ENCODE measurements at places on chromosomes 16 and 17.

DNA sequence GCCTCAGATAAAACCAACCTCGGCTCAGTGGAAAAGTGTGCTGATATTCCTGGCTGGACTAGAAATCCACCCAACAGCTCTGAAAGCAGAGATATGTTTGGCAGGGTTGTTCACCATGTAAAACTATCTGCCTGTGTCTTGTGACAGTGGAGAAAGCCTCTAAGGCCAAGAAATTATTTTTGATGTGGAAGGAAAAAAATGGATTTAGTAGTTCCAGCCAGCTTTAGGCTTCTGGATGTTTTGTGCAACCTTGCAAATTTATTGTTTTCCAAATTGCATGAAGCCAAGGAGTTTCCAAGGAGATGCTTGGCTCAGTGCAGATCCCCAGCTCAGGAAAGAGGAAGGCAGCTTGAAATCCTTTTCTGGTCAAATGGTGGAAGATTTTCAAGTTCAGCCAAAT lies 31.6 kb downstream of the TEKT5 start:
- no peak for DNase-seq

- no peak for DNase-seq
Measured at GRCh38 chr17:60827943-60828342, 150.3 kb downstream of the BCAS3 start.

GRCh38 chr16:68592466-68593337 lies 52.4 kb upstream of the CDH3 start:
- no peak for DNase-seq

- DNase-seq: no peak
Measured at GRCh38 chr16:66435896-66436295, 8.8 kb downstream of the BEAN1 start.

DNA sequence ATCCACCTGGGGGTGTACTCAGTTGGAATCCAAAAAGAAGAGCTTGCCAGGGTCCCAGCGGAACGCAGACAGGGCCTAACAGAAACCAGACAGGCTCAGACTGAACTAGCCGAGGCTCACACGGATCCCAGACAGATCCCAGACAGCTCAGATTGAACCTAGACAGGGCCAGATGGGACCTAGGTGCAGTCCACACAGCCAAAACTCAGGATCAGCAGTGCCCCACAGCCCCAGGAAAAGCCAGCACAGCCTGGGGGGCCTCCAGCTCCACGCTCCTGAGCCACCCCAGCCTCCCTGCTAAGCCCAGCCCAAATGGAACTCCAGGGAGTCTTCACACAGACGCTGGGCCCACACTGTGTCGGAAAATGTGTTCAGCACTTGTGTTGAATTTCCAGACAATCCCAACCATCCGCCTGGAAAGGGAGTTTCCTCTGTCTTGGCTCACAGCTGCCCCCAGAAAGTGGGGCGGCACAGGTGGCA lies 7.5 kb downstream of the STX1B start:
- DNase-seq: no peak

GRCh38 chr16:56295739-56296527 lies 104.6 kb downstream of the GNAO1 start:
- no peak for DNase-seq

- no peak for DNase-seq
Measured at GRCh38 chr17:75159196-75160031, 5.1 kb upstream of the JPT1 start.

DNA sequence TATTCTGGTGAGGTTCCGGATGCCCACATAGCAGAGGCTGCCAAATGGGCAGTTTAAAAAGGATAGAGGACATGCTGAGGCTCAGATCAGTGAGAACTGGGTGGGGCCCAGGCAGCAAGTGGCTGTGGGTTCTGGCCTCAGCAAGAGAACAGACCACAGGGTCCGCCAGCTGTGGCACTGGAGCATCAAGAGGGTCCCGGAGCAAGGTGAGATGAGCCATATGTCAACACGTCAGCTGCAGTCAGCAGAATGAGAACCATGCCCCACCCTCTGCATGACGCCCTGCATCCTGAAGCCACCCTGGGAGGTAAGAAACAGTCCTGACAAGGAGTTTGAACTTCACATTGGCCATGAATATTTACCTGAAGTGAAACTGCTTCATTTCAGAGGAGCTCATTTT lies 20.1 kb upstream of the CCL5 start:
- DNase-seq: no peak

GRCh38 chr17:30351735-30352134 lies 17.9 kb upstream of the TMIGD1 start:
- DNase-seq: no peak

GRCh38 chr17:47982091-47982617 lies 11.2 kb downstream of the CDK5RAP3 start:
- DNase-seq: no peak

DNA sequence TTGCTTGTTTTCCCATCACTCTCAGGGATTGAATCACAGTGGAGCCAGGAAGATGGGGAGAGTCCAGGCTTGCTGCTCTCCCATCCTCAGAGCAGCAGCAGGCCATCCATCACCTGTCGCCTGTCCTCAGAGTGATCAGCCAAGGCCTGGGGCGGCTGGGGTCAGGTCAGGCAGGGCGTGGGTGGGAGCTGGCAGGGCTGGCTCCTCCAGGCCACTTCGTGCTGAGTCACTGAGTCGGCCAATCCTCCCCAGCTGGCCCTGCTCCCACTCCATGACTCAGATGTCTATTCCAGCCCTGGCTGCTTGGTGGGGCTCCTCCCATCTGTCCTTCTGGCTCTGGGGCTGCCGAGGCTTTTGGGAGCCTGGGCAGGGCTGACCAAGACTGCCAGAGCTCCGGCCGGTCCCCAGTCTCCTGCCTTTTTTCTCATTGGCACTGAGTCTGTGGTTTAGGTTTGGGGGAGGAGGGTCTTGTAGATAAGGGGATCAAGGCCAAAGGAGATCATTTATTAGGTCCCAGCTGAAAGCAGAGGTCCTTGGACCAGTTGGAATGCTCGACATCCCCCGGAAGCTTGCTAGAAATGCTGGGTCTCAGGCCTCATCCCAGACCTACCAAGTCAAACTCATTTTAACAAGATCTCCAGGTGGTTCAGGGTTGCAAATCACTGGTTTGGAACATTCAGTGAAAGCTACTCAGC lies 72.7 kb downstream of the ABCC1 start:
- DNase-seq: no peak

GRCh38 chr16:4609200-4610010 lies 5.3 kb downstream of the UBALD1 start:
- no peak for DNase-seq

- no peak for DNase-seq
Measured at GRCh38 chr17:37103231-37103630, 154.5 kb downstream of the AATF start.

DNA sequence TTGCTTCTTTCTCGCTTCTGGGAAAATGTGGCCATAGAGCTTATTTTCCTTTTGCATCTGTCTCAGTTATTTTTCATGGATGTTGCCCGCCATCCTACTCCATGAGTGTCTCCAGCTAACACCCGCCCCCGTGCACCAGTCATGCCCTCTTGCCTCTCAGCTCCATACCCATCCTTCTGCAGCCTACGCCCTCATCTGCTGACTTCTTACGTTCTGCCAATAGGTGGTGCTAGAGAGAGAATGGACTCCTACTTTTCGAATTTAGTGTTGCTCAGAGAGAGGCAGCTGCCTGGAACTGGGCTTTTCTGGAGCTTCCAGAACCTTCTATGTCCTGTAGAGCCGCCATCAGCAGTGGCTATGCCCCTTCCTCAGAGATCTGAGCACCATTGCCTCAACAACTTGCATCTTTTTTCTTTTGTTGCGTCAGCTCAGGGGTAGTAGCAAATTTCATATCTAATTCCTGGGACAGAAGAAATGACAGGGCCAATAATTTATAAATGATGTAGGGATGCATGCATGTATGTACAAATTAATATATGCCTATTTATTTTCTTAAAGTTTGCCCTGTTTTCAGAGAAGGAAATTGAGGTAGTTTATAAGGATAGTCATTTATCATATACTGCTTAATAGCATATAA lies 119.7 kb upstream of the MYOCD start:
- no peak for DNase-seq

DNA sequence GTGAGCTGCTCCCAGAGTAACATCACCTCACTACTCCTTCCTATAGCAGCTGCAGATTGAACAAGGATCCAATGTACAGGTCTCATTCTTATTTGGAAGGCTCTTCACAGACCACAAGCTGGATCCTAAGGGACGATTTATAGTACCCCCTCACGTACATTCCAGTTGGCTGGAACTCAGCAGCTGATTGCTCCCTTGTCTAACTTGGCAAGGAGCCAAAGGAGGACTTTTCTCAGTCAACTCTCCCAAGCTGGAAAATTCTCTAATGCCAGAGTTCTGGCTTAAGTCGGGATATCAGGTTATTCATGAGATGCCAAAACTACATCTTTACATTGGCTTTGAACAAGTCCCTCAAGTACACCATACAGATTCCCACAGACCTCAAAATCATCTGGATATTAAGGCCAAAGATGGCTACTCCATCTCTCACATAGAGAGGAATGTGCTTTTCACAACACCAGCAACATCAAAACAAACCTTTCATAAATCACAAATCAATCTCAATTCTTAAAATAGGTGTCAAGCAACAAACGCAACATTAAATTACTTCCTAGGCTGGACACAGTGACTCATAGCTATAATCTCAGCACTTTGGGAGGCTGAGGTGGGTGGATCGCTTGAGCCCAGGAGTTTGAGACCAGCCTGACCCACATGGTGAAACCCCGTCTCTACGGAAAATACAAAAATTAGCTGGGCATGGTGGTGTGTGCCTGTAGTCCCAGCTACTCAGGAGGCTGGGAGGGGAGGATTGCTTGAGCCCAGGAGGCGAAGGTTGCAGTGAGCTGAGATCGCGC lies 39.3 kb downstream of the SMG6 start:
- DNase-seq: no peak

GRCh38 chr17:81471818-81472456 lies 40.7 kb downstream of the ACTG1 start:
- peak; percentile 83 for DNase-seq

GRCh38 chr17:83195330-83196023 lies 116.1 kb downstream of the METRNL start:
- DNase-seq: no peak

DNA sequence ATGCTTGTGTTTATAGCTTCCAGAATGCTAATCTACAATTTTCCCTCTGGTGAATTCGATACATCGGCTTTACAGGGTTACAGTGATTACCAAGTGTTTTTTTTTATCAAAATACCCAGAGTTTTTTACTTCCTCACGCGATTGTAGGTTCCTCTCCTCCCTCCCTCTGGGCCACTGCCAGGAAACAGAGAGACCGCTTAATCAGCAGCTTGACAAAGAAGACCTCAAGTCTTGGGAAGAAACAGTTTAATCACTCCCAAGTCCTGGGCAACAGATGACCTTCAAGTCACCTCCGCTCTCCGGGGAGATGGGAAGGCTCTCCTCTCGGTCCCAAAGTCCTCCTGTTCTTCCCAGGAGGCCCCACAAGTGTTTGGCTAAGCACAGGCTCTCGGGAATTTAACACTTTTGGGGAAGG lies 23.5 kb downstream of the SMTNL2 start:
- no peak for DNase-seq

- no peak for DNase-seq
Measured at GRCh38 chr16:58475091-58475619, 24.8 kb upstream of the NDRG4 start.

GRCh38 chr17:33218698-33219601 lies 74.1 kb downstream of the ASIC2 start:
- no peak for DNase-seq

GRCh38 chr17:45895969-45896785 lies 1.8 kb downstream of the MAPT start:
- DNase-seq: no peak

- DNase-seq: no peak
Measured at GRCh38 chr16:3583303-3584038, 6.3 kb upstream of the NLRC3 start.

GRCh38 chr17:40139566-40140058 lies 725 bp upstream of the CASC3 start:
- no peak for DNase-seq

- DNase-seq: no peak
Measured at GRCh38 chr16:83901101-83901500, 2.2 kb downstream of the MLYCD start.

- DNase-seq: no peak
Measured at GRCh38 chr17:65656390-65657250, 95.2 kb upstream of the AXIN2 start.

DNA sequence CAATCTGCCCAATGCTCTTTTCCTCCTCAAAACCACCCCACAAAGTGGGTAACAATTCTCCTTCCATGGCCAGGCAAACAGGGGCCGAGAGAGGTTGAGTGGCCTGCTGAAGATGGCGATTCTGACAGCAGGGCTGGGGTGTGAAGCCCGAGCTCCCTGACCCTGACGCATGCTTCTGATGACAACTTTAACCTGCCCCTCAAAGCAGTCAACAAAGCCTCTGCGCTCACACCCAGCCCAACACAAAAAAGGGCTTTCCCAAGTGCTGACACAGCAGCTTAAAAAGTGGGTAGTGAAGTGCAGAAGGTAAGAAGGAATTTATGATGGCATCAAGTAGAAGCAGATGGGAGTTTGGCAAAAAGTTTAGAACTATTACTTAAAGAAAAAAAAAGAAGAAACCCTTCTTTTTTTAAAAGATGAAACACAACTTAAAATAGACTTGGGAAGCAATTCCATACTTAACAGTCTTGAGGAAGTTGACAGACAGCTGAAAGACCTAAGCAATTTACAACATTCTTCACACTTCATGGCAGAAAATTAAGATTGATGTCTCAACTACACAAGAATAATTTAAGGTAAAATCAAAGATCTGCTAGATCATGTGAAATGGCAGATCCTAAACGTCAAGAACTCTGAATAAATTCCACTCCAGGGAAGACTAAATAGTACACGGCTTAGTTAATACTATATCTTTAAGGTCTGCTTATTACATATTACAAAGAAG lies 133.9 kb downstream of the PARN start:
- no peak for DNase-seq

- DNase-seq: no peak
Measured at GRCh38 chr16:30485818-30486436, 13.4 kb downstream of the ITGAL start.

DNA sequence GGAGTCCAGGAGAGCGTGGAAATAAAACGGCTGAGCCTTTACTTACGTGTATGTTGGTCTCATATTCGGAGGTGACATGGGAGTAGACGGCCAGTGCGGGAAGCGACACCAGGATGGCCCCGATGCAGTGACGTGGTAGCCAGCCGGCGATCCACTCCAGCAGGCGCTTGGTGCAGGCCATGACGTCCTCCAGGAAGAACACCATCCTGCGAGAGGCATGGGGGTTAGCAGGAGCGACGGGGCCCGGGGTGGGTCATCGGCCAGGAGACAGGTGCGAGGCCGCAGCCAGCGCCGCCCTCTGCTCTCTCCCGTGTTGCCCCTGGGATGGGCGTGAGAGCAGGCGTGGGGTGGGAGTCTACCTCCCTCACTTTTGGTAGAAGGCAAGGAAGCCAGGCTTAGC lies 98.6 kb upstream of the CREBBP start:
- no peak for DNase-seq
